ENCODE measurements at places on chromosomes 5 and 9.

- DNase-seq = peak; percentile 39
Measured at GRCh38 chr9:34985311-34985899, 4.1 kb upstream of the DNAJB5 start.

DNA sequence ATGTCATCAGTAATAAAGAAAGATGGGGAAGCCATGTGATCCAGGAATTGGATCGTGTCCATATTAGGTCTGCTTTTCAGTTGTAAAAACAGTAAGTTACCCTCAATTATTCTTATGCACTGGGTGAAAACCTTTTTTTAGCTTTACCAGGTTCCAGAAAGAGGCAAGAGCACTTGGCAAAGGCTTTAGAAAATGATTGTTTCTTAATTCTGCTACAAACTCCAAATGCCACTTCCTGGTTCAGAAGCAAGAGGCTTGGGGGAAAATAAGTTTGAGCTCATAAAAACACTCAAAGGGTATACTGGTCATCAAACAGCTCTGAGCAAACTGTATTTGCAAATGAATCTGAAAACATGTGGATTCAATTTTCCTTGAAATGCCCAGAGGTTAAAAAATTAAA is 615.6 kb downstream of the EBF1 start:
- peak; percentile 59 for DNase-seq

DNA sequence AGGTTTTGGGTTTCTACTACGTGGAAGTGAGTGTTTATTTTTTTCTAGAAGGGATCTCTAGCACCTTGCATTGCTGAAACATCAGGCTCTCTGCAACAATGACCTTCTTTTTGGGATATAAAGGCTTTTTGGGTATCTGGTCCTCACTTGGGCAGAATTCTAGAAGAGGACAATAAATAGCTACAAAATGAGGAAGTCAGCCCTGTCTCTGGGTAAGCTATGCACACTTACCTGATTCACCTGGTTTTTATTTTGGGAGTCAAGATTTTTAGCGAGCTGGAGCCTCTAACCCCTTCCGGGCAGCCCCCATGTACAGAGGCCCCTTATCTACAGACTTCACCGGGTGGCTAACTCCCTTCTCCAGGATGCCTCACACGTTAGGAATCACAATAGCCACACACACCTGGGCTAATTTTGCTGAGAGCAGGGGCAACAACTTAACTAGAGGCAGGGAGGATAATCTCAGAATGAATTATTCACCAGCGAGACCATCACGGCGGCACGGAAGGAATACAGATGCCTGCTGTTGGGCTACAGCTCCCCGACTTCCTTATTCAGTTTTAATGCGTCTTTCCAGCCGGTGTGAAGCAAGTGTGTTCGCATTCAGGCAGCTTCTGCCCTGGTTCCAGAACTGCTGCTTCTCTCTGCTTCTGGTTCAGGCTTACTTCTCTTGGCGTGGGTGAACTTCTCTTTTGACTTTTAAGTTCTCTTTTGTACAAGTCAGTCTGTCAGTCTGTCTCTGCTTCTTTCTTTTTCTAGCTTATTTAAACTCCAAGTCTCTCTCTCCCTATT is 341.0 kb upstream of the PANK3 start:
- no peak for DNase-seq

- DNase-seq = peak; percentile 37
Measured at GRCh38 chr5:107864793-107865192, 194.1 kb upstream of the EFNA5 start.

All from fibroblast of upper back skin (primary cell).